ENCODE measurements at places on chromosomes 11 and 22.

DNA sequence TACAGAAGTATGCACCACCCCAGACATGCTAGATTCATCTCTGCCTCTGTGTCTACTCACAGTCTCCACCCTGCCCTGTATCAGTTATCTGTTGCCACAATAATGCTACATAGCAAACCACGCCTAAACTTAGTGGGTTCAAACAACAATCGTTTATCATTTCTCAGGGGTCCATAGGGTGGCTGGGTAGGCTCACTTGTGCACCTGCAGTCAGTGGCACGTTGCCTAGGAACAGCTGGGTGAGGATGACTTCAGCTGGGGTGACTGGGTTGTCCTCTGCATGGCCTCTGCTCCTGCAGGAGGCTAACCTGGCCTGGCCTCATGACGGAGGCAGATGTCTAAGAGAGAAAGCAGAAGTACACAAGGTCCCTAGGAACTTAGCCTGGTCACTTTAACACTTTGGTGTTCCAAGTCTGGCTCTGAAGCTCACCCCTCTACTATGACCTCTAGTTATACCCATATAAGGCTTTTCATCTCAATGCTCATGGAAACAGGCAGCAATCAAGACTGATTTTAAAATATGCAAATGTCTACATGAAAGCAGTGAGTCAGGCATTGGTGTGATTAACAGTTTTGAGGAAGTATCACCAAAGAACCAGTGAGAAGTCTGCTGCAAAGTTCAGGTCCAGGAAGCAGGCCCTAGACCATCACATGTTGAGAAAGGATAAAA is 10.7 kb downstream of the OLFML1 start:
- no peak for DNase-seq

DNA sequence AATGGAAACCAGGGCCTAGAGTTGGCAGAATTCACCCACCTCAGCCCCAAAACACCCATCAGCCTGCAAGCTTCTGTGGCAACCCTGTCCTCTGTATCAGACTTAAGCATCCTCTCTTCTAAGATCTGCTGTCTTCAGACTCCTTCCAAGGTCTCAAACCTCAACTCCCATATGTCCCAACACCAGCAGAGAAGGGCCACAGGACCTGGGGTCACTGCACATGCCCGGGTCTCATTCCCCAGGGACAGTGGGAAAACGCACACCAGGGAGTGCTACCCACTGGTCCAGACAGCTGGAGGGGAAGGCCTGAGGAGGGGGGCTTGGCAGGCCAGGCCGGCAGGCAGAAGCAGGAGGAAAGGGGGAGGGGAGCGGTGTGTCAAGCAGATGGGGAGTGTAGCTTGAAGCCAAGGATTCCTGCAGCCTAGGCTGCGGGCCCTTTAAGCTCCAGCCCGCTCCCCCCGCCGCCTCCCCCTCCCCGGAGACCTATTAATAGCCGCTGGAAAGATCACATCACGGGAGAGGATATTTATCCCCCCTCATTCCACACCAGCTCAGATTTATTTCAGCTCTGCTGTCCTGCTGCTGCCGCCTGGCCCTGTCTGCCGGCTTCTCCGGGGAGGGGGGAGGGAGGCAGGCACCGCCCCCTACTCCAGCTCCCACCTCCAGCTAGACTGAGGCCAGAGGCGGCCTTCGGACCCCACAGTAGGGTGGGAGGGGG is 16.7 kb downstream of the BCL9L start:
- peak; percentile 98 for DNase-seq

DNA sequence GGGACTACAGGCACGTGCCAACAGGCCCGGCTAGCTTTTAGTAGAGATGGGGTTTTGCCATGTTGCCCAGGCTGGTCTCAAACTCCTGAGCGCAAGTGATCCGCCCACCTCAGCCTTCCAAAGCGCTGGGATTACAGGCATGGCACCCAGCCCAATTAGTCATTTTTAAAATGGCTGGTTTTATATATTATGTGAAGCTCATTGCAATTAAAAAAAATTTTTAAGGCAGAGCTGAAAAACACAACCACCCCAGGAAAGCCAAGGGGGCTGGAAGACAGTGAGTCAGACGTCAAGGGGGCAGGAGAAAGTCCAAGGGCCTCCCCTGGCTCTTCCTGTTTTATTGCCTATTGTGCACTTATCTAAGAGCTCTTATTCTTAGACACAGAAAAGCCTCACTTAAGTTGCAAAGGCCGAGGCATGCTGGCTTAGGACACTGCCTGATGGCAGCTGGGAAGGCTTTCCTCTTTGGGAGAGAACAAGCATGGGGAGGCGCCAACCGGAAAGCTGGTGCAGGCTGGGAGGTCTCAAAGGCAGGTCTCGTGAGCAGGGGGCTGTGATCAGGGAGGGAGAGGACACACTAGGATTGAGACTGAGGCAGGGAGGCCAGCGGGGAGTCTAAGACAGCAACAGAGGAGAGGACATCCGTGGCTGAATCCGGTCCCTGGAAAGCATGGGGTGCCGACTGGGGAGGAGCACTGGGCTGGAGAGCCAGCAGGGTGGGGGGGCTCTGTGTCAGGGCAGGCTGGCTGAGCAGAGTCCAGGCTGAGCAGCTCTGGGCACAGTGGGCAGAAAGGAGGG is 11.1 kb upstream of the OSM start:
- peak; percentile 65 for DNase-seq

GRCh38 chr11:128882451-128882850 is 8.7 kb upstream of the KCNJ5 start:
- no peak for DNase-seq

- peak; percentile 72 for DNase-seq
These were observed 12.7 kb downstream of the TP53AIP1 start for GRCh38 chr11:128929991-128930390.

- no peak for DNase-seq
These were observed 33.0 kb downstream of the MMP20 start for GRCh38 chr11:102592131-102592530.

GRCh38 chr11:128497776-128498095 is 89.6 kb downstream of the ETS1 start:
- DNase-seq: no peak

DNA sequence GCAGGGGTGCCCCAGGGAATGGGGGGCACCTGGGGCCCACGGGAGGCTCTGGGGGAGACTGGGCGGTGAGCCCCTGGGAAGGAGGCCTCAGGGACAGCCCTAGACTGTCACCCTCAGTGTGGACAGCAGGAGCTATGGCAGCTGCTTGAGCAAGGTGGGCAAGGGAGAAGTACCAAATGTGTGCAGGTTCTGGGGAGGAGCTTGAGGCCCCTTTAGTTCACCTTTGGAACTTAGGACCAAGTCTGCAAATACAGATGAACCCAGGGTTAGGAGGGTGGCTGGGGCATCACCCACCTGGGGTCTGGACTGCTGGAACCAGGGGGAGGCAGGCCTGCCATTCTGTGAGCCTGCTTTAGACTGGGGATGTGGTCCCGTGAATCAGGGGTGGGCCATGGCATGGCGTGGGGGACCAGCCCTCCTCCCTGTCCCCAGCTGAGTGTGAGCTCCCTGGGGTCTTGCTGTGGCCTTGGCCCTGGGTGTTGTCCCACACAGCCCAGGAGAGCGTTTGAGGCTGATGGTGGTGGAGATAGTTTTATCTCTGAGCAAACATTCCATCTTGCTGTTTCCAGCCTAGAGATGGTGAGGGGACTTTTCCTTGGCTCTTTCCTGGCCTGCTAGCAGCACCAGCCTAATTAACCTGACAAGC is 122.3 kb downstream of the KCNQ1 start:
- DNase-seq: no peak

DNA sequence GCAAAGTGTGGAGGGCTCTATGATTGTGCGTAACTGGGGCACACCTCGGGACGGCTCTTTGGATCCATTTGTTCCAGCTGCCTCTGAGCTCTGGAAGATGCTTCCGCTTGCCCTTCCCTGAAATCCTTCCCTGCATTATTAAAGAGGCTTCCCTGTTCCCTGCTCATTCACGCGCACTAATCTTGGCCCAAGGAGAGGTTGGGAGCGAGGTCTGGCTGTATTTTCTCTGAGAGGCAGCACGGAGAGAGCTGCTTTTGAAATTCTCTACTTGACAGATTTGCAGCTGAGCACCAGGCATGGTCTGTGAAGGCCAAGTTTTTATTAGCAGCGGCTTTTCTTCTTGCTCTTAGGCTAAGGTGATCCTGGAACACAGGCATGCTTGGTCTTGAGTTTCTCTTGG is 94.8 kb upstream of the NTM start:
- DNase-seq: no peak

DNA sequence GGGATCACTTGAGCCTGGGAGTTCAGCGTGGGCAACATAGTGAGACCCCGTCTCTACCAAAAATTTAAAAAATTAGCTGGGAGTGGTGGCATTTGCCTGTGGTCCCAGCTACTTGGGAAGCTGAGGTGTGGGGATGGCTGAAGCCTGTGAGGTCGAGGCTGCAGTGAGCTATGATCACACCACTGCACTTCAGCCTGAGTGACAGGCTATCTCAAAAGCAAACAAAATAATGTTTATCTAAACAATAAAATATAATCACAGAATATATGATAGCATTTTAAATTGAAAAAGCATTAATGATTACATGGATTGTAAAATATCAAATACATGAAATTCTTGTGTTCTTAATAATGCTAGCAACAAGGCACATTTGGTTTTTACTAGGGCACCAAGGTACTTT is 2.7 kb downstream of the BEST1 start:
- DNase-seq: no peak

GRCh38 chr11:117420143-117420485 is 92.5 kb downstream of the CEP164 start:
- no peak for DNase-seq

GRCh38 chr11:2369896-2370295 is 7.2 kb upstream of the CD81 start:
- DNase-seq: no peak

DNA sequence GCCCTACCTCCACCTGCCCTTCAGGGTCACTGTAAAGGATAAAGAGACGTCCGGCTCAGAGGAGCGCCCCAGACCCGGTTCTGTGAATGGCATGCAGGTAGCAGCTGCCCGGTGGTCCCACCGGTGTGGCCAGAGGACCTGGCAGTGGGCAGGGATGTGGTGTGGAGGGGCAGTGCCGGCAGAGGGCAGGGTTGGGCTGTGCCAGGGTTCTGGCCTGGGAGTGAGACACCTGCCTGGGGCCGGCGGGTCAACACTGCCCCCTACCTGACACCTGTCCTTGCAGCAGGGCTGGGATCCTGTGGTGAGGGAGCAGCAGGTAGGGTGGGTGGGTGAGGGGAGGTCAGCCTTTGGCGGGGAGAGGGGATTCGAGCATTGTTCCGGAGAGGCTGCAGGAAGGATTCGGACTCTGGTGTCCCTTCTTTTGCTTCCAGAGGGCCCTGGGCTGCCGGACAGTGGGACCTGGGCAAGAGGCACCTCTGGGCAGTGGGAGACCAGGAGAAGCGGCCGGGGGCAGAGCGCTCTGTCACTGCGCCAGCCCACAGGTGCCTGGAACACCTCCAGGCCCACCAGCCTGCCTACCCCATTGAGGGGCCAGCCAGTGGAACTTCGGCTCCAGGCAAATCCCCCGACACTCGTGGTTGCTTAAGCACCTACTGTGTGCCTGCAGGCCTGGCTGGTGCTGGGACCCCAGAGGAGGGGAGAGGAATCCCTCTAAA is 1.6 kb upstream of the PHLDA2 start:
- DNase-seq: peak; percentile 35

DNA sequence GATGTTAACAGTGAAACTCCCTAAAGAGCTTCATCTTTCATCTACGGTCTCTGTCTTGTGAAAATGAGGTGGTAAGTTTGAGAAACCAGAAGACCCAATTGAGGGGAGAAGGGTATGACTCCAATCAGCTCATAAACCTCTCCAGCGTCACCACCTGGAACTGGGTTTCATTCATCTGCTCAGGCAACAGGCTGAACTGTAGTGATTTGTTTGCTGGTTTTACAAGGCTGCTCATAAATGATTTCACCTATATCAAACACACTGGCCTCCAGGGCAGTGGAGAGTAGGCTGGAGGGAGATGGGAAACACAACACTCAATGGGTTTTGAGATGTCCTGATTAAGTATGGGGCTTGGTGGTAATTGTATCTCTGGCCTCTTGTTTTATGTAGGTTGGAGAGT is 79.0 kb downstream of the EFCAB6 start:
- no peak for DNase-seq

- DNase-seq: no peak
These were observed 2.6 kb downstream of the ANO1 start for GRCh38 chr11:70080763-70081162.

DNA sequence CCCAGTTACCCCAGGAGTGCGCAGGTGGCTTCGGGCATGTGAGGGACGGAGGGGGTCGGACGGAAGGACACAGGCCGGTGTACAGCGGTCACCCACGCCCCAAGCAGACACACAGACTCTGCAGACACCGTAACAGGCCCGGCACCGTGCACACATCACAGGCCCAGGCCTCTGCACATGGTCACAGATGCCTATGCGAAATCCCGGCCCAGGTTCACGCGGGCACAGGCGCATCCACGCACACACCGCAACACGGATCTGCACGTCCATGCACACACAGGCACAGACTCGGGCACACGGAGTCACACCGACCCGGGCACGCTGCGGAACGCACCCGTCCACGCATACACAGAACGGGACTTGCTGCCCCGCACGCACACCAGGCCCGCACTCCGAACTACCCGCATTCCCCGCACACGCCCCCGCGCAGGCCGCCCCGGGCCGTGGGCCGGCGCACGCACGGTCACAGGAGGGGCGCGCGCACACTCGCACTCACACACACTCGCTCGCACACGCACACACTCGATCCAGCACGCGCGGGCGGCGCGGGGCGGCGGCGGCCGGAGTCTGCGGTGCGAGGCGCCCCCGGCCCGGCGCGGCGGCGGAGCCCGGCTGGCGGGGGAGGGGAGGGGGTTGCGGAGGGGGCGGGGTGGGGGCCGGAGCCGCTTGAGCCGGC is at the start of gene MGAT3:
Gene MGAT3, plus strand, starts transcription at position 491 of the 676 bp plus-strand sequence. CDS start 30,336 bp downstream, outside the sequence.
- no peak for DNase-seq

GRCh38 chr11:7609015-7609414 is 64.3 kb downstream of the CYB5R2 start:
- DNase-seq: no peak

DNA sequence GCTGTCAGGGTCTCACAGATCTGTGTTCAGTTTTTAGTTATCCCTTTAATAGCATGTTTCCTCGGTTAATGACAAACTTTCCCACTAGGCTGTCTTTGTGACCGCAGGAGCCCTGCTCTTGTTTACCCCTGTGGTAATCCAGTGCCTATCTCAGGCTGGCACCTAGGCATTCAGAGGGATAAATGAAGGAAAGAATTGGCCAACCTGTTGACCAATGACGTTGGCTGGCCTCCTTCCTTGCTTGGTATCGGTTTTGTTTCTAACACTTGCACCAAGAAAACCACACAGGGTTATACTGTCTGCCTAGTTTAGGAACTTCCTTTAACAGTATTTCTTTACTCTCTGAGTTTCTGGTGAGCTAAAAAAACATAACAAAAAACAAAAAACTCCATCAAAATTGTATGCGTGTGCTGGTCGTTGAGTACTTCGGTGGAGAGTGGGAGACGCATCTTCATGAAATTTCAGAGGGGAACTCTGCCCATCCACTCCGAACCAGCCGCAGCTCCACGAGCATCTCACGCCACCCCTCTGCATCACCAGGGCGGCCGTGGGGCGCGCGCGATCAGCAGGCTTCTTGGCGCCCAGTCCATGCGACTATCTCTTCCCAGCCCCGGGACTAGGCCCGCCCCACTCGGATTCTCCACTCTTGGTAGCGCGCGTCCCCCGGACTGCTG is 563 bp upstream of the ENDOD1 start:
- no peak for DNase-seq

- DNase-seq: peak; percentile 99
These were observed 180.9 kb downstream of the KIF18A start for GRCh38 chr11:27926981-27927481.

GRCh38 chr11:62433141-62433903 is 14.5 kb downstream of the SCGB1A1 start:
- no peak for DNase-seq

Data from fibroblast of upper back skin (primary cell).